Activated CD8-positive, alpha-beta memory T cell treated with anti-CD3 and anti-CD28 coated beads, Interleukin-2, amount 50 U/mL, for 48 hours (primary cell): ENCODE measurements at places on chromosomes 6 and 20.
A peak's percentile ranks its signal among the peaks of the same experiment; 100 is the strongest.

DNA sequence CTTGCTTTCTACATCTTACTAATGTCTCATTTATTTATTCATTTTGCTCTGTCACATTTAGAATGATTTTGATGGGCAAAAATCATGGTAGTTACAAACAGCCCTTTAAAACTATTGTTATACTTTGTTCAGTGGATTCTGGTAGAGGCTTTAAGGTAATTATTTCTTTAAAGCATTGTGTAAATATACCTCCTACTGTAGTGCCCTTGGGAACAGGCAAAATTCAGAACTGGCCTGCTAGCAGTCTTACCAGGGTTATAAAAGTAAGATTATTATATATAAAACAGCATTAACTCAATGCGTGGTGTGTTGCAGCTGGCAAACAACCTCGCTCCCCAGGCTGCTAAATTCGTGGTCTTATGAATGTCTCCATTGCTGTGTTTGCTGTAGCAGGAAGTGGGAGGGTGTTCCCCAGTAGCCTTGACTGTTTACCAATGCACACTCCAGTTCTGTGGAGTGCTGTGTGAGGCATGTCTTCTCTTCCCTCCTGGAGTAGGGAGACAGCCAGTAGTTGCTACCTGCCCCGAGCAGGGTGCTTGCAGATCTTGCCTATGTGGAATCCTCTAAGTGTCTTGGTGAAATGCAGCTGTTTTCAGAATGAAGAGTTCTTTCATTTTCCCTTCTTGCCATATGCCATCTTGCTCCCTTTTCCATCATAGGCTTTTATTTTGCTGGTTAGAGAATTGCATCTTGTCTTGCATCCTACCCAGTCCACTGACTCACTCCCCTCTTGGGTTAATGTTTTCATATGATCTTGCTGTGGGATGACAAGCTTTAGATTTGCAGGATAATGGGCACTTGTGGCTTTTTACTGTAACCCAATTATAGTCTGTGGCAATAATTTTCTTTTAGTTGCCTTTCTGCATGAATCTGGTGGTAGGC, 45.3 kb downstream of the IGF2R start:
- no peak for DNase-seq

DNA sequence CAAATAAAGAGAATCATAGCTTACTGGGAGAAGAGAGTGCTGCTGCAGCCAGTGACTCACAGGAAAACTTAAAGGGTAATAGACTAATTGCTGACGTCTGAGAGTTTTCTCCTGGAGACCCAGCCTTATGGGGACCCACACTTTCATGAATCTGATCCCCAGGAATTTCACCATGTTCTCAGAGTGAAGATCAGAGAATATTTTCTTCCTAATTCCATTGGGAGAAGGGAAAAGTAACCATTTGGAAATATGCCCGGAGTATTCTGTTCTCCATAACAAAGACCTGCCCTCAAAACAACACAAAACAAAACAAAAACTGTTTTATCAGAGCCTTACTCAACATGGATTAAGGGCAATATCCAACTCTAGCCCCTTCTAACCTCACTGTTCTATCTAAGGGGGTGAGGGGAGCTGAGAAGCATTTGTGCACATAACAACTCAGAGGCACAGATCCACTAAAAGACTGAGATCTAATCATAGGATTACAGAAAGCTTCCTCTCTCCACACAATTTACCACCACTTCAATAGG, 168.2 kb upstream of the SSTR4 start:
- DNase-seq = no peak

DNA sequence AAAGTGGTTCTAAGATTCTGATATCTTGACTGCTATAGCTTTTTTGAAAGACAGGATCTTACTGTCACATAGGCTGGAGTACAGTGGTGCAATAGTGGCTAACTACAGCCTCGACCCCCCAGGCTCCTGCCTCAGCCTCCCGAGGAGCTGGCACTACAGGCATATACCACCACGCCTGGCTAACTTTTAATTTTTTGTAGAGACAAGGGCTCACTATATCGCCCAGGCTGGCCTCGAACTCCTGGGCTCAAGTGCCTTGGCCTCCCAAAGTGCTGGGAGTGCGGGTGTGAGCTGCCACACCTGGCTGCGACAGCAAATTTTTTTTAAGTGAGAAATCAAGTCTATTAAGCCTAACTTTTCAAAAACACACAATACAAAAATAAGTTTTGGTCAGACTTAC, 106.6 kb downstream of the NOL4L start:
- no peak for DNase-seq

DNA sequence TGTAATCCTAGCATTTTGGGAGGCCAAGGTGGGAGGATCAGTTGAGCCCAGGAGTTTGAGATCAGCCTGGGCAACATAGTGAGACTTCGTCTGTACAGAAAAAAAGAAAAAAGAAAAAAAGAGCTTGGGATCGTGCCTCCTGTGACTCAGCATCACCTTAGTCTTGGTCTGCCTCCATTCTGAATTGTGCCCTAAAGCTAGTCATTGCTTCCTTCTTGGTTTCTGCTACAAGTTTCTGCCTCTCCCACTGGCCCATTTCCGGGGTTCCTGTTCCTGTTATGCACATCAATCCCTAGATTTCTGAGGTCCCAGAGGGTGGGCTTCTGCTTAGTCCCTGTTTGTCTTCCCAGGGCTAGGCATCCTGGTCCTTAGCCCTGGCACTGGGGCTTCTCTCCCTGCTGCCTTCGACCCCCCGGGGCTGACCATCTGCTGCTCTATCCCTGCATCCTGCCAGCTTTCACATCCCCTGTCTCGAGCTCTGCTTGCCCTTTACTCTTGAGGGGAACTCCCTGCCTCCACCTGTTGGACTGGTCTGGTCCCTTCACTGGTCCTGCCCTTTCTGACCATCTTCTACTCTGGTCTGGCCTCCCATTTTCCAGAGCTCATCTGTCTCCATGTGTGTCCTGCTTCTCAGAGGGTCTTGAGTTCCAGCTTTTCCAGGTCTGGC, 77.5 kb upstream of the ESR1 start:
- no peak for DNase-seq

- DNase-seq = no peak
Measured at GRCh38 chr20:50172347-50173013, 18.1 kb upstream of the CEBPB start.

- peak; percentile 53 for DNase-seq
Measured at GRCh38 chr20:34713194-34713943, 9.2 kb downstream of the TP53INP2 start.
